AG04450 (cell line): ENCODE measurements at places on chromosomes 3 and 15.
A peak's percentile ranks its signal among the peaks of the same experiment; 100 is the strongest.

GRCh38 chr15:60384053-60384452, 13.7 kb downstream of the ANXA2 start:
- no peak for DNase-seq

DNA sequence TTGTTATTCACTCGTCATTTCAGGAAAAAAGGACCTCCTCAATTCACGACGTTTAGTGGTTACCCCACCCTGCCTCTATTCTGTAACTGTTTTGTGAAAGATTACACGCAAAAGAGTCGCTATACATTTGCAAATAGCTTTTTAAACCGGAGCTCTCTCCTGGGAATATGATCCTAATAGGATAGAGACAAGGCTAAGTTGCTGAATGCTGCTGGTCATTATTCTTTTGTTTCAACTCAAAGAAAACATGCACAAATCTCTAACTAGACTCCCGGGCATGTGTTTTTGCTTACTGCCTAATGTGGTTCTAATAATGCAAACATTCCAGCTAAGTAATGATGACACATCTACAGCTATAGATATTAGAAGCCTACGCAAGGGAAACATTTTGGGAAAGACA, 214.6 kb upstream of the MDFIC2 start:
- DNase-seq, result no peak

GRCh38 chr3:1717524-1717923, 381.1 kb upstream of the CNTN4 start:
- no peak for DNase-seq

DNA sequence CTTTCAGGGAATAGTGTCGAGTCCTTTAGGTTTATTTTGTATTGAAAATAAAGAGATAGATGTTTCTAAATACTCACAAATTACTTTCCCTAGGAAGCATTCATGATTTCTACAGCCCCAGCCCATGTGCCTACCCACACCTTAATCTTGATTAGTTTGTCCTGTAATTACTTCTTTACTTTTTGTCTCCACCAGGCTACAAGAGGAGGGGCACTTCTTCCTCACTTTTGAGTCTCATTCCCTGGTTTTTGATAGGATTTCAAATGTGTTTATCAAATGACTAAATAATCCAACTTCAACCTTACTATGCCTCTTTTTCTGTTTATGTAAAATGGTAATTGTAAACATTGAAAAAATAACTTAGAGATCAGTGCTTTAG, 1.8 kb downstream of the PXK start:
- DNase-seq, result no peak

GRCh38 chr3:122014741-122015140, 7.3 kb downstream of the ILDR1 start:
- no peak for DNase-seq

- DNase-seq, result no peak
Observed at GRCh38 chr3:18222686-18223085, 202.5 kb downstream of the SATB1 start.

DNA sequence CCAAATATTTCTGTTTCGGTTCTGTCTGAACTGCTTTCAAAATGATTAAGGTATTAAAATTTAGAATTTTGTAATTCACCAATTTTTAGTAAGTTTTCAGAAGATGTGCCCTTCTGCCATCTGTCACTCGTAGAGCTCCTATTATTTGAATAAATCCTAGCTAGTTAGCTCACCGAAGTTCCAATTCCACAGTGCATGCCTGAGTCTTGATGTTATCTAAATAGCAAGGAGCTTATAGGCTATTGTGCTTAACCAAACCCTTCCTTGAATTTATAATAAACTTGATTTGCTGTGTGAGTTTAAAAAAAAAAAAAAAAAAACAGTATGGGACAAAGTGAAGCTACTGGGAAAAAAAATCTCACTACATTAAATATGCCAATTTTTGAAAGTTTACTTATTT, 18.7 kb downstream of the ATP13A3 start:
- no peak for DNase-seq

- DNase-seq, result no peak
Observed at GRCh38 chr3:138172625-138173024, 2.1 kb downstream of the DBR1 start.

- no peak for DNase-seq
Observed at GRCh38 chr3:158058495-158059130, 47.6 kb downstream of the SHOX2 start.

GRCh38 chr3:71724584-71725270, 475 bp downstream of the EIF4E3 start:
- DNase-seq, result no peak

- DNase-seq, result no peak
Observed at GRCh38 chr3:4421121-4421520, 45.9 kb downstream of the SUMF1 start.

DNA sequence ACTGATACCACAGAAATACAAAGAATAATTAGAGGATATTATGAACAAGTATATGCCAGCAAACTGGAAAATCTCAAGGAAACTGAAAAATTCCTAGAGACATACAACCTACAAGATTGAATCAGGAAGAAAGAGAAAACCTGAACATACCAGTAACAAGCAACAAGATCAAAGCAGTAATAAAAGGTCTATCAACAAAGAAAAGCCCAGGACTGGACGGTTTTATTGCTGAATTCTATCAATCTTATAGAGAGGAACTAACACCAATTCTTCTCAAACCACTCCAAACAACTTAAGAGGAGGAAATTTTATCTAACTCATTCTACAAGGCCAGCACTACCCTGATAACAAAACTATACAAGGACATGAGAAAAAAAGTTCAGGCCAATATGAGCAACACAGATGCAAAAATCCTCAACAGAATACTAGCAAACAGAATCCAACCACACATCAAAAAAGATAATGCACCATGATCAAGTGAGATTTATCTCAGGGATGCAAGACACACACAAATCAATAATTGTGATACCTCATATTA, 71.1 kb upstream of the IMPG2 start:
- no peak for DNase-seq

DNA sequence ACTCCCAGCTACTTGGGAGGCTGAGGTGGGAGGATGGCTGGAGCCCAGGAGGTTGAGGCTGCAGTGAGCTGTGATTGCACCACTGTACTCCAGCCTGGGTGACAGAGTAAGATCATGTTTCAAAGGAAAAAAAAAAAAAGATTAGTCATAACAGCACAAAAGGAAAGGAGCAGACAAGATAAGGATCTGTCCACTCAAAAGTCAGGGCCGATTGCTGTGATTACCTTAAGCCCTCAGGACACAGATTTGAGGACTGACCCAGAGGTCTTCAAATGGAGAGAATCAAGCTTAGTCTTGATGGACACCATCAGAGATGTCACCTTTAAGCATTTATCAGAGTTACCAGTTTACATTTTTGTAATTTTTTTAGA, 23.9 kb upstream of the HEG1 start:
- no peak for DNase-seq

GRCh38 chr3:145219355-145220235, 941.4 kb downstream of the PLOD2 start:
- DNase-seq, result no peak

GRCh38 chr15:37078566-37078965, 21.8 kb downstream of the MEIS2 start:
- DNase-seq, result no peak

GRCh38 chr3:69821133-69821532, 81.9 kb downstream of the MITF start:
- no peak for DNase-seq

- DNase-seq, result no peak
Observed at GRCh38 chr15:40149339-40149738, 11.5 kb upstream of the BUB1B start.

DNA sequence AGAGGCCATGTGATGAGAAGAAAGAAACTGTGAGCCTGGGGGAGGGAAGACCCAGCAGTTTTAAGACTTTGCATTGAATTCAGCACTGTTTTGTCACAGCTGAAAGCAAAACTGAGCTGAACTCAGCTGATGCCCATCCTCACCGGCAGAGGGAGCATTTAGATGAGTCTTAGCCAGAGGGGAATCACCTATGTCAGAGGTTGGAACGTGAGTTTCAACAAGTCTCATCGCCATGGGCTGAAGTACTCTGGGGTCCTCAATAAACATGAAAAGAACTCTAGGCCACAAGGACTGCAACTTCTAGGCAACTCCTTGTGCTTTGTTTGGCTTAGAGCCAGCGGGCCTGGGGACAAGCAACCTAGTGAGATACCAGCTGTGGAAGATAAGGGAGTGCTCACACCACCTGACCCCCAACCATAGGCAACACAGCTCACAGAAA, 324.5 kb downstream of the TBL1XR1 start:
- DNase-seq, result peak; percentile 11

GRCh38 chr3:194212161-194212844, 76.4 kb downstream of the HES1 start:
- DNase-seq, result no peak

GRCh38 chr15:31360158-31360561, 33.5 kb downstream of the KLF13 start:
- no peak for DNase-seq

DNA sequence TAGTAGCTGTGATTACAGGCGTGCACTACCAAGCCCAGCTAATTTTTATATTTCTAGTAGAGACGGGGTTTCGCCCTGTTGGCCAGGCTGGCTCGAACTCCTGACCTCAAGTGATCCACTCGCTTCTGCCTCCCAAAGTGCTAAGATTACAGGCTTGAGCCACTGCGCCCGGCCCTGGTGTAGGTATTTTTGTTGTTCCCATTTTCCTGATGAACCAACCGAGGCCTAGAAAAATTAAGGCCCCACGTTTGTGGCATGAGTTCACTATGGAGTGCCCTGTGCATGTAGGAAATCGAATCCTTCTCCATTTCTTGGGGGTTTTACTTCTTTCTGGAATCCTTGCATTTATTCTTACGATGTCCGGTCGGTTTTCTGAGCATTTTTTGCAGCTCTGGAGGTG, 14.3 kb upstream of the TATDN2 start:
- DNase-seq, result no peak

DNA sequence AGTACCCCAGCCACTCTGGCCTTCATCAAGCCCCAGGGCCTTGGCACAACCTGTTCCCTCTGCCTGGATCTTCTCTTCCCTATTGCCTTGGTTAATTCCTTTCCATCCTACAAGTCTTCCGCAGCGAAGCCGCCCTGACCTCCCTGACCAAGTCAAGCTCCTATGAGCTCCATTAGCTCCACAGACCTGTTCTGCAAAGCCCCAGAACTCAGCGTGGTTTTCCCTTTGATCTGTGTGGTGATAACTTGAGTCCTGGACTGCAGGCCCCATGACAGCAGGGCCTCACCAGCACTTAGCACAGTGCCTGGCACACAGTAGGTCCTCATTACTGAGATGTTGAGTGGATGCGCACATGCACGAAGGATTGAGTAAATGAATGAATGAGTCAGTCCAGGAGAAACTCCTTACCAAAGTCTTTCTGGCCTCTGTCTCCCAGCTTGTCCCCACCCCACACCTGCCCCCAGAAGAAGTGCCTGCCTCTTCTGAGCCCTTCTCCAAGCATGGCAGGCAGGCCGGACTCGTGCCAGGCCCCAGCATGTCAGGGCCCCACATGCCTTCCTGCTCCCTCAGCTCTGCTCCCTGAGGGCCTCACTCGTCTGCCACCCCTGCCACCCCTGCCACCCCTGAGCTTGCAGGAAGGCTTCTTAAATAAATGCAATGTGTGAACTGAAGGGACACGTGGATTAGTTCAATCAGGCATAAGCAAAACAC, 6.3 kb downstream of the ANPEP start:
- no peak for DNase-seq

- peak; percentile 60 for DNase-seq
Observed at GRCh38 chr3:43153216-43154083, 47.6 kb upstream of the POMGNT2 start.

GRCh38 chr15:62453375-62453774, 288.3 kb upstream of the C2CD4B start:
- DNase-seq, result no peak

GRCh38 chr3:126957776-126958637, 24.9 kb upstream of the PLXNA1 start:
- DNase-seq, result no peak

DNA sequence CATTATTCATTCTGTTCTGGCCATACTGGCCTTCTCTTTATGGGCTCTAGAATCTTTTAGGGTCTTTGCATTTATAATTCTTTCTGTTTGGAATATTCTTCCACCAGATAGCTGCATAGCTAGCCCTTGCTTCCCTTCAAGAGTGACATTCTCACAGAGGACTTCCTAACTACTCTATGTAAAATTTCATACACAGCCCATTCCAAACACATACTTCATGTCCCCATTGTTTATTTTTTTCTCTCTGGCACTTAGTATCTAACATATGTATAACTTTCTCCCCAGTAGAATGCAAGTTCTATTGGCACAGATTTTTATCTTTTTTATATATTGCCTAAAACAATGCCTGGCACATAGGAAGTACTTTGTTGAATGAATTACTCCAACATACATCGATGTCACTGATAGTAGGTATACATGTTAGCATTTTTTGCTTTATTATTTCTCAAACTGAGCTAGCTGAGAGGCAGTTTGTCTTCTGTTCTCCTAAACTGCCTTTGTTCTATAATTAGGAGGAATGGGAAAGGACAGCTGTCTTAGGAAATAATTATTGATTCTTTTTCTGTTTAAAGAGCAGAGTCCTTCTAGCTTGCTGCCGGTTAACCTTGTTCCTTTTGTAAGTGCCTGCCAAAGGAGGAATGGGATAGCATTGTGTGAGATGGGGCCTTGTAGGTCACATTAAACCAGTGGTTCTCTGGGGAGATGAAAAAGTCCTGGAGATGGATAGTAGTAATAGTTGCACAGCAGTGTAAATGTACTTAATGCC, 7.9 kb downstream of the FAM162A start:
- DNase-seq, result no peak

- no peak for DNase-seq
Observed at GRCh38 chr15:47334805-47335535, 382.3 kb upstream of the SEMA6D start.

DNA sequence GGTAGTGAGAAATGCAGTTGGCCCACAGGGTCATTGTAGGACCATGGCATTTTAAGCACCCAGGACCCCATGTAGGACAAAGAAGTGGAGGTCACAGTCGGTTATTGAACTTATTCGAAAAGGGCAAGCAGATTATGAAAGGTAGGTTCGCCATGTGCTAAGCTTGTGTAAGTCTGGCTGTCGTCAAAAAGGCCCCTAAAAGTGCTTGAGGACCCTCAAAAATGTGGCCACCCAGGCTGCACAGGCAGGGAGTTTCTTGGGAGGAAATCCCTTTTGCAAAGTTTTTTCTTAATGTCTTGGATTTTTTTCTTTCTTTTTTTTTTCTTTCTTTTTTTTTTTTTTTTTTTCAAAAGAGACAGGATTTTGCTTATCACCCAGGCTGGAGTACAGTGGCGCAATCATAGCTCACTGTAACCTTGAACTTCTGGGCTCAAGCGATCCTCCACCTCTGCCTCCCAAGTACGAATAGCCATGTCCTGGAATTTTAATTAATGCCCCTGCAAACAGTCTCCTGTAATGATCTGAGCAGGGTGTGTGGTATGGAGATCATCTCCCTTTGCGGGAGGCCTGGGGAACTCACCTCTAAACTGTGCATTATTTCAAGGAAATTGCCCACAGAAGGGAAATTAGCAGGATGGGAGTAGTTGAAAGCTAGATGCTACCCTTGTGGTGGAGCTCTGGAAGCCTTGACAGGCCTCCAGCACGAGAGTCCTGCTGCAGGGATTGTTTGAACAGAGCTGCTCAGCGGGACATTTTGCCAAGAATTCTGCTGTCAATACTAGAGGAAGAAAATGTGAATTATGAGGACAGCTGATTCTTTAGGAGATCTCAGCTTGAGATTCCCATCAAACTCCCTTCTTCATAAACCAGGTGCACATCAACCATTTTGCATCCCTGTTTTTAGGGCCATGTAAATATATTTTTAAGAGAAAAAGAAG, 28.4 kb downstream of the THSD4 start:
- no peak for DNase-seq

GRCh38 chr3:139954146-139954860, 19.3 kb downstream of the CLSTN2 start:
- no peak for DNase-seq
